ENCODE measurements at places on chromosomes 5 and 9. TPM values are rescaled to one million over a fixed set of nuclear protein-coding genes. Genes with fewer than 3 reads are reported as not detected.

Gene TLX3
- not detected for total RNA-seq

Gene CARTPT
- total RNA-seq: not detected

Gene CDKN2B-AS1
- total RNA-seq: 3.4 TPM

DNA sequence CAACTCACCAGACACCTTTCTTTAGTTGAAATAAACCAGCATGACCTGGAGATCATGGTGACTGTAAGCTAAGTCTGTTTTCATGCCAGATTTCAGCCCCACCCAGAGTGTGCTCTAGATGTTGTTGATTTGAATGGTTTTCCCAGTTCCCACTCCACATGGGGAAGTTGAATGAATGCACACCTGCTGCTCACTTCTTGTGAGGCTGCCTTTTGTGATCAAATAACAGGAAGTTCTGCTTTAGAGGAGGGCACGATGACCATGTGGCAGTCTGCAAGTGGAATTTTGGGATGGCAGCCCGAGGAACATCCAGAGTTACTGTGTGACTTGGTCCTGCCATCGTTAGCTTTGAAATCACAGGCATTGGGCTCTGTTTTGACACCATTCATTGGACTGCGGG lies 18.7 kb downstream of the SLC46A2 start:
- no peaks in the 10 kb centered on the region for H3K27me3 ChIP-seq
- no peaks in the 10 kb centered on the region for H3K36me3 ChIP-seq
- no peak overlapping the region for H3K27ac ChIP-seq

DNA sequence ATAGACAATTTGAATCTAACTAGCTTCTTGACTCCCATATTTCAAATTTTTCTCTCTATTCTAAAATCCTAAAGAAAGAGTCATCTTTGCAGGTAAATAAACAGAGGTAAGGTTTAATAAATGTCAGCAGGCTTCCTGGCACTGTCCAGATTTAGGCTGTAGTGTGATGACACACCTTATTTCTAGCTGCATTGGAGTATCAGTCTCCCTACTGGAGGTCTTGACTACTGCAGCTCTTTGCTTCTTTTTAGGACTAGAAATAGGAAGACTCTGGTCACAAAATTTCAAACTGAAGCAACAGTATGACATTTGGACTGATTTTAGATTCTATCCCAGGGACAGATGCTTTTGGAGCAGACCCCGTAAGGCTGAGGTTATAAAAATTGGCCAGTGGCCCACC lies 40.7 kb upstream of the PPP3R2 start:
- no peaks in the 10 kb centered on the region for H3K4me1 ChIP-seq
- H3K4me3 ChIP-seq: no peak overlapping the region
- H3K36me3 ChIP-seq: no peaks in the 10 kb centered on the region
- H3K27ac ChIP-seq: no peak overlapping the region
- no peak for DNase-seq

GRCh38 chr5:54589786-54590185 lies 72.2 kb downstream of the SNX18 start:
- no peak overlapping the region for H3K4me3 ChIP-seq
- peaks cover 10% of the 10 kb centered on the region for H3K36me3 ChIP-seq
- H3K27me3 ChIP-seq: no peaks in the 10 kb centered on the region

GRCh38 chr5:136200761-136201160 lies 7.8 kb upstream of the SMIM32 start:
- no peak overlapping the region for H3K4me3 ChIP-seq
- H3K27ac ChIP-seq: no peak overlapping the region
- H3K36me3 ChIP-seq: no peaks in the 10 kb centered on the region
- DNase-seq: peak; percentile 38
- peaks cover 40% of the 10 kb centered on the region for H3K27me3 ChIP-seq
- no peaks in the 10 kb centered on the region for H3K4me1 ChIP-seq

DNA sequence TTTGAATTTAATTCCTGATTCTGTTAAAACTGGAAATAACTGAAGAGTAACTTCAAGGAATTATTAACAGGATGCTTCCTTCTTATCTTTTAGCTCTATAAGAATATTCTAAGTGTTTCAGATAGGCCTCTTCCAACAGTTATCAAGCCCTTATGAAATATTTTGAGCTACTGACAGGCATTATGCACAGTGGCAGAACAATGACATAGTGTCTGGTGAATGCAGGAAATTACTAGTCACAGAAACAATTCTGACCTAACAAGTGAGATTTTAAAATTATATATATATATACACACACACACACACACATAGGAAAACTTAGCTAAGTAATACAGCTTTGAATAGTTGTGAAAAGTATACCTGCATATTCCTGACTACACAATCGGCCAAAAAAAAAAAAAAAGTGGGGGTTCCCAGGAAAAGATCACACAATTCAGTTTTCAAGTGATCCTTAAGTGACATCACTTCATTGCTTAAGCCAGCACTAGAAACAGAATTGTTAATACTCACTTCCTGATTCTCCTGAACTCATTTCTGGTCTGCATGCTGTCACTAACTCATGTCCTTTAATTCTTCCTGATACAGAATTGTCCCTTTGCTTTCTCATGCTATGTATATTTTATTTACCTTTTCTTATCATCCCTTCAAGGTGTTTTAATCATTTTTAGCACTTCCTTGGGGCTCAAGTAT lies 77.3 kb downstream of the SLC25A46 start:
- no peaks in the 10 kb centered on the region for H3K4me1 ChIP-seq
- no peaks in the 10 kb centered on the region for H3K36me3 ChIP-seq
- H3K4me3 ChIP-seq: no peak overlapping the region
- H3K27me3 ChIP-seq: peaks cover 6% of the 10 kb centered on the region

- peaks cover 19% of the 10 kb centered on the region for H3K27me3 ChIP-seq
- H3K4me3 ChIP-seq: no peak overlapping the region
- no peak overlapping the region for H3K27ac ChIP-seq
- no peak for DNase-seq
- H3K4me1 ChIP-seq: peaks cover 8% of the 10 kb centered on the region
- no peaks in the 10 kb centered on the region for H3K36me3 ChIP-seq
These were observed 132.4 kb downstream of the KCNIP1 start for GRCh38 chr5:170636206-170636605.

DNA sequence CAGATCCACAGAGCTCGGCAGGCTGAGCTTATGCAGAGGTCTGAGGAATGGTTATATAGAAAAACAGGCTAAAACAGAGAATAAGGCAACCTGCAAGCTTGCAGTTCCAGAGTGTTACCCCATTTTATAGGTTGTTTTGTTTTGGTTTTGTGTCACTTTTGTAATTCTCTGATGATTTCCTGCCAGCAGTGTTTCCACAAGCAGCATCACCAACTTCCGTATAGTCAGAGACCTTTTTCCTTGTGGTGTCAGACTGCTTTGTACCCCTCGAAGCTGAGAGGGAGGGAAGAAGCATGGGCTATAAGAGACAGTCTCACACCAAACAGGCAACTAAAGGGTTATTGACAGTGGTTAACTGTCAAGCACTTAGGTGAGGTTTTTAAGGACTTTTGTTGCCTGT lies 61.8 kb downstream of the TLE4 start:
- no peaks in the 10 kb centered on the region for H3K27me3 ChIP-seq
- H3K36me3 ChIP-seq: peaks cover 28% of the 10 kb centered on the region
- H3K4me3 ChIP-seq: no peak overlapping the region
- peaks cover 69% of the 10 kb centered on the region for H3K4me1 ChIP-seq
- no peak for DNase-seq

- no peaks in the 10 kb centered on the region for H3K36me3 ChIP-seq
- DNase-seq: no peak
- H3K4me3 ChIP-seq: no peak overlapping the region
These were observed 6.1 kb upstream of the KIF12 start for GRCh38 chr9:114105236-114105635.

All from activated CD8-positive, alpha-beta memory T cell treated with anti-CD3 and anti-CD28 coated beads, Interleukin-2, amount 10 ng/mL, durations not matched to agents 7 days and 5 days (primary cell).